Femur (tissue), 1 donor: ENCODE measurements at places on chromosomes 12 and 14.

GRCh38 chr14:49852301-49853157, at the start of gene NEMF:
Gene NEMF (minus strand): TSS chr14:49852788. CDS start chr14:49852753, 35 bp downstream.
- DNase-seq: peak; percentile 93

- no peak for DNase-seq
Measured at GRCh38 chr12:77644915-77645605, 185.6 kb upstream of the NAV3 start.

DNA sequence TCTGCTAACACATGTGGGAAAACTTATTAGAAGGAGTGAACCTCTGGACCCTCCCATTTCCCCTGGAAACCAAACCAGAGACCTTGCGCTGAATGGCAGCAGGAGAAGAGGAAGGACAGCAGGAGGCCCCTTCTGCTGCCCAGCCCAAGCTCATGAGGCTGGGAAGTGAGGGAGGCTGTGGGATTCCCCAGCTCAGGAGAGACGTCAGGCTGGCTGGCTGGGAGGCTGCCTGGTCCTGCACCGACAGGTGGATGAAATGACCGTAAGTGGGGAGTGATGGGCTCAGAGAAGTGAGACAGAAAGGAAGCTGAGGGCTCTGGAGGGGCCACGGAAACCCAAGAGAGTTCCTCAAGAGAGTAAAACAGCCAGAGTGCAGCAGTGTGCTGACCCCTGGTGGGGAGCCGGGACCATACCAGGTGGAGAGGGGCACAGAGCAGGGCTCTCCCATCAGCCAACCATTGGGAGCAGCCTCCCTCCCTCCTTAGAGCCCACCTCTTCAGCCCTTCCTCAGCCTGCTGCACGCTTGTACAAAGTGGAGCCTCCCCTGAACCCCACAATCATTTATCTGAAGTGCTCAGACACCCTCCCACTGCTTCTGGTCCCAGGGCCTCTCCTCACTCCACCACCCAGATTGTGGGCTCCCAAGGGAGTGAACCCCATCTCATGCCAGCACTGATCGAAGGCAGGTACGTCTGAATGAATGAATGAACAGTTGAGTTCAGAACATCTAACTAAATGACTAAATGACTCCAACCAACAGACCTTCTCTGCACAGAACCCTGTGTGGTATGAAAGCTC, 14.0 kb downstream of the TAMALIN start:
- peak; percentile 74 for DNase-seq

- peak; percentile 68 for DNase-seq
Measured at GRCh38 chr14:63896278-63896720, 43.5 kb downstream of the SYNE2 start.

DNA sequence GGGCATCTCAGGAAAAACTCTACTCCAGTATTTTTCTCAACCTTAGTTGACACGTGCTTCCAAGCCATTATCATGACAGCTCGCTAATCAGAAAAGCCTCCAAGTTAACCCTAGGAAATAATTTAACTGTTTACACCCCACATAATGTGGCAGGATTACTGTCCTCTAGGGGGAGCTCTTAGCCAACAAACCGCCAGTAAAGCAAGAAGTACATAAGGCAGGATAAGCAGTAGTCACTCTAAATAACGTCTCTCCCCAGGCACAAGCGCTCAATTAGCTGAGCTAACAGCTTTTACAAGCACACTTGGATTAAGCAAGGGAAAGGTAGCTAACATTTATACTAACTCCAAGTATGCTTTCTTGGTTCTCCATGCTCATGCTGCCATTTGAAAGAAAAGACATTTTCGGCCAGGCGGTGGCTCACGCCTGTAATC, 22.8 kb downstream of the APOBEC1 start:
- DNase-seq: no peak

DNA sequence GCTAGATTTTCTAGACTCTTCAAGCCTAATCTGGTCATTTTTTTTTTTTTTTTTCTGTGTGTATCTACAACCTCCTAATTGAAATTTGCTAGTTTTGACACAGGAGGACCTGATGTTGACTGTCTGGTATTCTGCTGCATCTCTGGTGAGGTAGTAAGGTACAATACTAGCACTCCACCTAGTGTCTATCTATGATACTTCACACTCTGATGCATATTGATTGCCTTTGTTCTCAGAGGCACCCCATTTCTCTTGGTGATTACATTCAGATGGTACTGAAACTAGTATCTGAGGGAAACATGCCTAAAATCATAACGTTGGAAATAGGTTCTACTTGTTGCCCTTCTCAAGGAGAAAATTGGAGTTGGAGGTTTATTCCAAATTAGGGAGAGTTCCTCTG, 930.5 kb upstream of the NOVA1 start:
- DNase-seq: no peak

DNA sequence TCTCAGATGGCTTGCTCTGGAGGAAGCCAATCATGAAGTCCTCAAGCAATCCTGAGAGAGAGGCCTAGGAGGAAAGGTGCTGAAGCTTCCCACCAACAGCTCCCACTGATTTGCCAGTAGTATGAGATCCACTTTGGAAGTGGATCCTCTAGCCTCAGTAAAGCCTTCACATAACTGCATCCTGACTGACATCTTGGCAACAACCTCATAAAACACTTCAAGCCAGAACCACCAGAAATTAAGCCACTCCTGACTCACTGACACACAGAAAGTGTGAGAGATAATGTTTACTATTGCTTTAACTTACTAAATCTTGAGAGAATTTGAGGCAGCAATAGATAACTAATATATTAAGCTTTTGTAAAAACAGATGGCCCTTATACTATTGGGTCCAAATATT, 11.7 kb upstream of the TMX1 start:
- no peak for DNase-seq

- DNase-seq: no peak
Measured at GRCh38 chr12:19144985-19145384, 15.5 kb downstream of the PLEKHA5 start.

GRCh38 chr12:42283739-42284138, 42.2 kb downstream of the ZCRB1 start:
- DNase-seq: no peak

- no peak for DNase-seq
Measured at GRCh38 chr14:73783107-73783727, 68.4 kb upstream of the PTGR2 start.

DNA sequence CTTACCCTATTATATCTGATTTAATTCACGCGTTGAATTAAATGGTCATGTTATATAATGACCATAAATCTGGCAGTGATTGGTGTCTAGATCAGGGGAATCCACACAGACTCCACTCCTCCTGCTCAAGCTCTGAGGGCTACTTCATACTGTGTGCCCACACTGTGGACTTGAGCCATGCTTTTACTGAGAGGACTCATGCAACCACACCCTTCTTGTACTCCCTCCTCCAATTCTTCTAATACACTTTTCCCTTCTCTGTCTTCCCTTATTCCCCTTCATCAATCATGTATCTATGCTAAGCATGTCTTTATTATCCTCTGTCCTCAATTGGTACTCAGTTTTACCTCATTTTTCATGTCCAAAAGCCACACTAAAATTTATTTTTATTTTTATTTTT, 37.7 kb upstream of the LRFN5 start:
- DNase-seq: no peak

- DNase-seq: no peak
Measured at GRCh38 chr14:71693381-71693780, 238.8 kb upstream of the RGS6 start.

GRCh38 chr14:30751646-30752416, 122.5 kb upstream of the COCH start:
- DNase-seq: no peak

GRCh38 chr12:56206452-56207166, 15.1 kb downstream of the RNF41 start:
- peak; percentile 56 for DNase-seq

DNA sequence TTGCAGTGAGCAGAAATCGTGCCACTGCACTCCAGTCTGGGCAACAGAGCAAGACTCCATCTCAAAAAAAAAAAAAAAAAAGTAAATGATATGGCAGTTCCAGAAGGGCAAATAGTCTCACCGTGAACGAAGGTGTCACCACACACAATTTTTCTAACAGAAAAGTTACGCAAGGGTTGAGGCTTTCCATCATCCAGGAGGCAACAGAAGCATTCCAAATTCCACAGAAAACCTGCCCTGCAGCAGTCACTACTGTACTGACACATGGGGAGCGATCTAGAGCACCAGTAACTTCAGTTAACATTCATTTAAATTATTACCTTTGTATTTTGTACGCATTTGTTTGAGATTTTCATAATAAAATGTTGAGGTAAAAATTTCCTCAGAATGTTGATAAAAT, 24.8 kb downstream of the TMCC3 start:
- no peak for DNase-seq

DNA sequence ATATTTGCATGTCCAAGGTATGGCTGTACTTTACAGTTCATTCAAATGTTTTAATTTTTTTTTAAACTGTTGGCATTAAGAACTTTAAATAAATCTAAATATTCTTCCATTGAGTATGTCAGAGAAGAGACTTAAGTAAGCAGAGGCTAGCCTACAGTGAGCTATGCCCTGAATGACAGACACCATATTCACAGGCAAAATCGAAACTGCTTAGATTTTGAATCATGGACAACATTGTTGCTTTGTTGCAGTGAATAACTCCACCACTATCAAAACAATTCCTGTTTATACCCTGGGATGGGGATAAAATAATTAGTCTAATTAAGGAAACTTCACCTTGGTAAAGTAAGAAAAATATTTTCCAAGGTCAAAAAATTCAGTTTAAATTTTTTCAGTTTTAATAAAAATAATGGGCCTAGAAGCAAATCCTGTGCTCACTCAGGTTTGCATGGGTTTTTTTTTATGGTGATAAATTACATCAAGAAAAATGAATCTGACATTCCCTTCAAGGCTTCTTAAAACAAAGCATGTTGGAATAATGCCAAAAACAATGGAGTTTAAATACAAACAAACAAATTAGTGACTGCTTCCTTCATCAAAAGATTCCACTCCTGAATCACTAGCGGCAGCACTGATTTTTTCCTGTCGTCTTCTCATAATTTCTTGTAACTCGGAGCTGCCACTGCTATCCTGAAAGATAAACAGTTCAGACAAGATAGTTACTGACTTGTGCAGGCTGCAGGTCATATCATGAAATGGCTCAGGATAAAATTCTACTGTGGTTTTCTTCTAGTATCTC, 168.2 kb downstream of the EPS8 start:
- DNase-seq: no peak
